GM23338 (cell line): ENCODE measurements at places on chromosomes 11 and 22. TPM values are rescaled to one million over a fixed set of nuclear protein-coding genes. Genes with fewer than 3 reads are reported as not detected.

IL17RA gene
- 3.2 TPM in 2 replicates for polyA plus RNA-seq

B3GAT1 gene
- 4.3 and 4.8 TPM in 2 replicates for polyA plus RNA-seq

MUC15 gene
- polyA plus RNA-seq, result not detected in 2 replicates

CSNK2A3 gene
- polyA plus RNA-seq, result 0.33 and 0.91 TPM in 2 replicates

P2RX6 gene
- not detected in 2 replicates for polyA plus RNA-seq

CCDC179 gene
- not detected in 2 replicates for polyA plus RNA-seq

F2 gene
- 0.31 TPM in 1 of 2 replicates, not detected in the other for polyA plus RNA-seq

BLID gene
- polyA plus RNA-seq, result not detected in 2 replicates

C11orf86 gene
- 0.73 and 0.74 TPM in 2 replicates for polyA plus RNA-seq

IGLL1 gene
- polyA plus RNA-seq, result not detected in 2 replicates

MUC2 gene
- not detected in 2 replicates for polyA plus RNA-seq

TSGA10IP gene
- 1.6 and 2.5 TPM in 2 replicates for polyA plus RNA-seq

OR51B4 gene
- polyA plus RNA-seq, result not detected in 2 replicates

SLC6A5 gene
- polyA plus RNA-seq, result not detected in 2 replicates

PANX2 gene
- 2.6 and 2.8 TPM in 2 replicates for polyA plus RNA-seq

SLC22A8 gene
- polyA plus RNA-seq, result not detected in 2 replicates

WEE1 gene
- polyA plus RNA-seq, result 48.9 and 50.7 TPM in 2 replicates

RIMBP3C gene
- 0.03 TPM in 1 of 2 replicates, not detected in the other for polyA plus RNA-seq

FGF19 gene
- 21.7 and 22.3 TPM in 2 replicates for polyA plus RNA-seq

GGTLC2 gene
- not detected in 2 replicates for polyA plus RNA-seq

GAS2 gene
- polyA plus RNA-seq, result 1.4 and 2.6 TPM in 2 replicates

LRRC55 gene
- 0.10 and 0.15 TPM in 2 replicates for polyA plus RNA-seq

CALCA gene
- polyA plus RNA-seq, result 2.0 and 2.5 TPM in 2 replicates

EHF gene
- polyA plus RNA-seq, result not detected in 2 replicates

SLC35C1 gene
- polyA plus RNA-seq, result 6.8 and 7.7 TPM in 2 replicates

GP1BB gene
- 0.53 and 1.1 TPM in 2 replicates for polyA plus RNA-seq

SLCO2B1 gene
- 0.03 TPM in 1 of 2 replicates, not detected in the other for polyA plus RNA-seq

PRG2 gene
- polyA plus RNA-seq, result not detected in 2 replicates

NLRP14 gene
- polyA plus RNA-seq, result 0.14 TPM in 1 of 2 replicates, not detected in the other

OR4S1 gene
- not detected in 2 replicates for polyA plus RNA-seq

TUBA8 gene
- polyA plus RNA-seq, result 0.48 and 0.64 TPM in 2 replicates

SPON1 gene
- 2.9 TPM in 2 replicates for polyA plus RNA-seq

RFPL1 gene
- not detected in 2 replicates for polyA plus RNA-seq

OR52N4 gene
- not detected in 2 replicates for polyA plus RNA-seq

SPDYC gene
- polyA plus RNA-seq, result 0.27 and 0.52 TPM in 2 replicates

WNT7B gene
- polyA plus RNA-seq, result 0.17 TPM in 1 of 2 replicates, not detected in the other

OR9G4 gene
- polyA plus RNA-seq, result not detected in 2 replicates

MFRP gene
- polyA plus RNA-seq, result not detected in 2 replicates

OSM gene
- polyA plus RNA-seq, result not detected in 2 replicates

TSSK2 gene
- polyA plus RNA-seq, result not detected in 2 replicates

DERL3 gene
- polyA plus RNA-seq, result 16.6 and 19.5 TPM in 2 replicates

TREH gene
- 0.24 and 0.36 TPM in 2 replicates for polyA plus RNA-seq

OR56A1 gene
- polyA plus RNA-seq, result 0.06 and 0.10 TPM in 2 replicates

MMP1 gene
- polyA plus RNA-seq, result not detected in 2 replicates

FJX1 gene
- 9.4 and 10.0 TPM in 2 replicates for polyA plus RNA-seq

OR9Q2 gene
- not detected in 2 replicates for polyA plus RNA-seq

SCN3B gene
- polyA plus RNA-seq, result 0.56 and 0.74 TPM in 2 replicates

CHRM1 gene
- polyA plus RNA-seq, result 0.30 and 0.44 TPM in 2 replicates

SLC22A12 gene
- polyA plus RNA-seq, result not detected in 2 replicates

YPEL1 gene
- 4.4 and 4.9 TPM in 2 replicates for polyA plus RNA-seq

CD44 gene
- 3.8 and 4.0 TPM in 2 replicates for polyA plus RNA-seq

MAML2 gene
- 1.7 and 2.0 TPM in 2 replicates for polyA plus RNA-seq

C11orf42 gene
- not detected in 2 replicates for polyA plus RNA-seq

BEST1 gene
- polyA plus RNA-seq, result 0.44 and 0.75 TPM in 2 replicates

TMEM191B gene
- polyA plus RNA-seq, result 5.3 and 8.3 TPM in 2 replicates

OR2AG2 gene
- 0.11 and 0.26 TPM in 2 replicates for polyA plus RNA-seq
